ENCODE measurements at places on chromosomes 1 and 21. TPM values are rescaled to one million over a fixed set of nuclear protein-coding genes. Genes with fewer than 3 reads are reported as not detected.
A peak's percentile ranks its signal among the peaks of the same experiment; 100 is the strongest.

Gene STUM
- polyA plus RNA-seq = 2.4 TPM

Gene LAPTM5
- polyA plus RNA-seq = 29.7 TPM

Gene SMCP
- polyA plus RNA-seq = not detected

Gene RPL5
- 2,868 TPM for polyA plus RNA-seq

Gene MTARC2
- 60.4 TPM for polyA plus RNA-seq

Gene SLC2A5
- polyA plus RNA-seq = 1.2 TPM

DNA sequence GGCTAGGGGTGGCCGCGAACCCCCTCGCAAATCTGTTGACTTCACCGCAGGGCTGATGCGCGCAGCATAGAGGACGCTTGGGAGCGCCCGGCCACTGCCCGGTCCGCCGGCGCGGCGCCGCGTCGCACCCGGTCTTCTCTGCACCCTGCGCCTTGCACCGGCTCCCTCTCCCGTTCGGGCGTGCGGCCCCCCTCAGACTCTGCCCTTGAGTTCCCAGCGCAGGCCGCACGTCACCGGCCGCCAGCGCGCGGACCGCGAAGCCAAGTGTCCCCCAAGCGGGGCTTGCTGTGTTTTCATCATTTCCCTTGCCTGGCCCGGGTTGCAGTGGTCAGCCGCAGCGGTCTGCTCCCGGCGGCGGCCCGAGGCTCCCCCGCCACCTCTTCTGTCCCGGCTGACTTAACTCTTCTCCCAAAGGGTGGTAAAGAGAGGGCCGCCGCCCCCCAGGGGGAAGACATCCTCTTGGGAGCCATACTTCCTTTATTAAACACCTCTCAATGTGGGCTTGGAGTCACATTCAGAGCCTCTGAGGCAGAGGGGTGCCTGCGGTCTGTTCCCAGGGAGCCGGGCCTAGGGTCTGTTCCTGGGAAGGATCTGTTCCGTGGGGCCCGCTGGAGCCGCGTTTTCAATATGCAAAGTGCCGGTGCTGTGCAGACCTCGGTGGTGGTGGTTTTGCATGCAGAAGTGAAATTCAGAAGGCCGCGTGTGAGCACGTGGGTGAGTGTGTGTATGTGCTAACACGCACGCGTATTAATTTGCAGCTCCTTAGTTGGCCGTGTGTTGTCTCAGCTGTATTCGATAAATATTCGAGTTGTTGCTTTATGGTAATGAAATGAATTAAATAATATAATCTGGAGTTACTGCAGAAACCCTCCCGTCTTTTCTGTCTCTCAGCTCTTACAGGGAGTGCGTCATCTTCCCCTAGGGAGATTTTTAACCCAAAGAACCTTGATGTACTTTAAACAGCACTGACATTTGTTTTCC lies 17.6 kb downstream of the PBX1 start:
- peak; percentile 55 for DNase-seq

GRCh38 chr1:92756537-92756936 lies 28.4 kb downstream of the EVI5 start:
- peak; percentile 93 for DNase-seq

DNA sequence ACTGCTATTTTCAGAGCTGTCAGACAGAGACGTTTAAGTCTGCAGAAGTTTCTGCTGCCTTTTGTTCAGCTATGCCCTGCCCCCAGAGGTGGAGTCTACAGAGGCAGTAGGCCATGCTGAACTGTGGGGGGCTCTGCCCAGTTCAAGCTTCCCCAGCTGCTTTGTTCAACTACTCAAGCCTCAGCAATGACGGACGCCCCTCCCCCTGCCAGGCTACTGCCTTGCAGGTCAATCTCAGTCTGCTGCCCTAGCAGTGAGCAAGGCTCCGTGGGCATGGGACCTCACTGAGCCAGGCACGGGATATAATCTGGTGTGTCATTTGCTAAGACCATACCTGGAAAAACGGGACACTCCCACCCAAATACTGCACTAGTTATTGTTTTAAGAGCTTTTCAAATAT lies 219.7 kb downstream of the BRINP3 start:
- DNase-seq = no peak

DNA sequence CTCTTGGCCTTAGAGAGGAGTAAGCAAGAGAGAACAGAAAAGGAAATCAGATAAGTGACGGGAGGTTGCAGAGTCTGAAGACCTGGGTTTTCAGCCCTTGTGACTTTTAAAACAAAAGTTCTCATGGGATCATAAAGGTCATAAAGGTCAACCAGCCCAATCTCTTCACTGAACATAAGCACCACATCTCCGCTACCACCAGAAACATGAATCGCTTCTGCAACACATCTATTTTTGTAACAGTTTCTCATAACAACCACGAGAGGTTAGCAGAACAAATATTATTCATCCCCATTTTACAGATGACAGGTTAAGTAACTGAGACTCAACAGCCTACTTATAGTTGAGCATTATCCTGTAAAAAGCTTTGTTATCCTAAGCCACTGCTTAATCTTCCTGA lies 5.9 kb downstream of the TRAPPC3 start:
- DNase-seq = no peak

- no peak for DNase-seq
These were observed 32.5 kb downstream of the ADAMTS5 start for GRCh38 chr21:26934383-26934782.

- no peak for DNase-seq
These were observed 66.4 kb downstream of the LRRC8D start for GRCh38 chr1:89887270-89887669.

DNA sequence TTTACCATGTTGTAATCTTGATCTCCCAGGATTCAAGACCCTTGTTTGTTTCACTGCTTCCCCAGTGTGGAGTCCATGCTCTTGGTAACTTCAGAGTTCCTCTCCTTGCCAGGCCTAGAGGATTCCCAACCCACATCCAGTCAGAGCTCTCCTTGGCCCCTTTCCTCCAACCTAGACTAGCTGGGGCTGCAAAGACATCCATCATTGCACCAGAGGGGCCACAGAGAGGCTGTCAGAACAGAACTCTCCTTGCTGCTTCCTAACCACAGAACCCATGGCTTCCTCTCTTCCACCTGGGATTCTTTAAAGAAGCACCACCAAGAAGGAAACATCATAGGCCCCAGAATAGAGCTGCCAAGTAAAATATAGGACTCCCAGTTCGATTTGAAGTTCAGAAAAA lies 81.0 kb downstream of the HMGB4 start:
- no peak for DNase-seq

- peak; percentile 24 for DNase-seq
These were observed 63.9 kb downstream of the KCNK2 start for GRCh38 chr1:215146240-215146975.

- no peak for DNase-seq
These were observed 155.6 kb downstream of the GALNT2 start for GRCh38 chr1:230222678-230223077.

DNA sequence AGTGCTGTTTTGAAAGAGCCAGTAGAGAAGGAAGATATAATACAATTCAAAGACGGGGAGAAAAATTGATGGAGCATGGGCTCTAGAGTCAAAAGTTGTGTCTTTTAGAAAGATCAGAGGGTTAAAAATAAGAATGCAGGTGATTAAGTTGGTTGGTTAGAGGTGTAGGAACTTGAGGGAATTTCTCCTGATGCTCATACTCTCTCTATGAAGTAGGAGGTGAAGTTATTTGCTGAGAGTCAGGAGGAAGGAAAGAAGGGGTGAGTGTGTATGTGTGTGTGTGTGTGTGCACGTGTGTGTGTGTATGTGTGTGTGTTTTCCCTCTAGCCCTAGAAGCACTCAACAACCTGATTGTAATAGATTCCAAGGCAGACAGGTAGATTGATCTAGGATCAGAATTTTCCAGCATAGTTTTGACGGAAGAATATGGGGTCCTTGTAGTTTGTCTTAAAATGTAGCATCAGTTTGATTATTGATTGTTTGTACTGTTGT lies 88.3 kb upstream of the MACF1 start:
- DNase-seq = no peak

GRCh38 chr1:44672254-44672955 lies 1.9 kb downstream of the TMEM53 start:
- DNase-seq = no peak

DNA sequence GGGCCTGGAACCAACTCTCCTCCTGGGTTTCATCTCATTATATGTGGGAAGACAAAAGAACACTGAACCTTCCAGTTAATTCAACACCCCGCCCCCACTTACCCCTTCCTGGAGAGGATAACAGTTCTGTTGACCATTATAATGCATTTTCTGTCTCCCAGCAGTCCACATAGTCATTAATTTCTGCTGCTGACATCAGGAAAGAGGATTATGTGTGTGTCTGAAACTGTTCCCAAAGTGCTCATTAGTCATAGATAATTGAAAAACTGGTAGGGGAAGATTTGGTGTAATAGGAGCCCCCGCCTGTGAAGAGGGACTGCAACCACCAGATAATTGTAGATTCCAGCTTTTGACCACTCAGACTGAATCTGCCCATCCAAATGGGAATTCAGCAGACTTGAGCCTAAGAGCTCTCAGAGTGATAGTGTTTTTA lies 208.7 kb downstream of the FGGY start:
- DNase-seq = no peak

DNA sequence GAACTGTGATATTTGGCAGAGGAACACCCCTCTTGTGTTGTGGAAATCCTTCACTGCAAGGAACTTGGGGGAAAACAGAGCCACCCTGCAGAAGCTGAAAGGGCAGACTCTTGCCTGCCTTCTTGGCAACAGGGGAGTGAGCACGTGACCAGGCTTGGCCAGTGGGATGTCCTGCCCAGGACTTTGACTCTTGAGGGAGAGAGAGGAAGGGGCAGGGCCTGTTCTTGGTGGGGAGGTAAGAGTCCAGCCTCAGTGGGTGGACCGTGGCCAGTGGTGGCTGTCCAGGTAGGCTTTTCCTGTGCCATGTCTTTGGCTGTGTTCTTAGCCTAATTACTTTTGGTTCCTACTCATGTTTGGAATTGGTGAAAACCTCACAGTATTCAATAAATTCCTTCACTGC lies 8.6 kb upstream of the AK2 start:
- DNase-seq = no peak

- no peak for DNase-seq
These were observed 31.7 kb downstream of the JAM2 start for GRCh38 chr21:25670726-25671125.

DNA sequence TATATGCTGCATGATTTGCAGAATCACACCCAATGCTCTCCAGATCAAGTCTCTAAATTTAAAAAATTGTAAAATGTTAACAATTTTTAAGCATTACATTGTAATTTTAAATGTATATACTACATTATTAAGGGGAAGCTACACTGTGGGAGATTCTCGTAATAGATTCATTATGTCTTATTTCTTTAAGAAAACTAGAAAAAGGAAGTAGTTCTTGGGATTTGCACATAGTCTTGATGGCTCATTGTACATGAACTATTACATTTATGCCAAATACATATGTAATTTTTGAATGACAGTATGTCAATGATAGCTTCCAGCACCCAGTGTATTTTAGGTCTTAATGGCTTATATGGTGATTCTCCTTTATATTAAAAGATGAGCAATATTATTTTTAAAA lies 250.3 kb downstream of the PTPRC start:
- no peak for DNase-seq

GRCh38 chr1:116487031-116487430 lies 83.8 kb downstream of the CD58 start:
- no peak for DNase-seq

- no peak for DNase-seq
These were observed 3.3 kb upstream of the ADAR start for GRCh38 chr1:154611150-154611862.

DNA sequence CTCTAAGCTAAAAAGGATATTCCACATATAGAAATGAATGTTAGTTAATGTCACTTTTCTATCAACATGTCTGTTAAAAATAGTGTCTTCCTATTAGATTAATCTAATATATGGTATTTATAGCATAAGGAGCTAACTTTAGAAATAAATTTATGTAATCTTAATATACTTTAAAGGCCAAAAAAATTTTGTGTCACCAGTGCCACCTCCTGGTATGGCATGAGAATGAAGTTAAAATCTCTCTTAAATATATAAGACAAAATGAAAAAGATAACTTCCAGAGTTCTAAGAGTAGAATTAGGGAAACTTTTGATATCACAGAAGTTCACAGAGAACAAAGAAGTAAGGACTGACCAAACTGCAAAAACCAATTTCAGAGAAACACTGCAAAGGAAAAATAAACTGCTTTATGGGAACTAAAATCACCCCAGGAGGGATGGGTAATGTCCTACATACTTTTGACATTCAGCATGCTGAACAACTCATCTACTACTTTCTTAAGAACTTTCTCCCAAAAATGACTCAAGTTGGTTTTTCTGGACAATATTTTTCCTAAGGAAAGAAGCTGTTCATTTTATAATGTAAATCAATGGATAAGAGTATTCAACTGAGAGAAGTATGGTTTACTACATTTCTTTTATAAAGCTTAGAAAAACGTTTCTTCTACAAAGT lies 82.8 kb downstream of the TRIM33 start:
- DNase-seq = peak; percentile 9

DNA sequence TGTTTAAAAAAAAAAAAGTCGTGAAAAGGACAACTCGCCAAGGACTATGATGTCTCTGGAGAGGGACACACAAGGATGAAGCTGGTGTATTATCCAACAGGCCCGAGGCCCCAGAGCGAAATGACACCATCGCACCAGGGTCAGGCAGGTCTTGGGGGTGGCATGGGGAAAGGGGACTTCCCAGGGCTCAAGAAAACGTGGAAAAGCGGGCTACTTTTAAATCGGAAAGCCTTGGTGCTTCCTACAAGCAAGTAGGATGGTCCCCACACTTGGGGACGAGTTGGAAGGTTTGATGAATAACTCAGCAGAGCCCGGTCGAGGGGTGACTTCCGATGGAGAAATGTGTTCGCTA lies 505 bp upstream of the GNPAT start:
- no peak for DNase-seq

GRCh38 chr1:25123551-25123950 lies 108.8 kb downstream of the SYF2 start:
- no peak for DNase-seq

- no peak for DNase-seq
These were observed 189.4 kb upstream of the KCTD3 start for GRCh38 chr1:215377746-215378145.

DNA sequence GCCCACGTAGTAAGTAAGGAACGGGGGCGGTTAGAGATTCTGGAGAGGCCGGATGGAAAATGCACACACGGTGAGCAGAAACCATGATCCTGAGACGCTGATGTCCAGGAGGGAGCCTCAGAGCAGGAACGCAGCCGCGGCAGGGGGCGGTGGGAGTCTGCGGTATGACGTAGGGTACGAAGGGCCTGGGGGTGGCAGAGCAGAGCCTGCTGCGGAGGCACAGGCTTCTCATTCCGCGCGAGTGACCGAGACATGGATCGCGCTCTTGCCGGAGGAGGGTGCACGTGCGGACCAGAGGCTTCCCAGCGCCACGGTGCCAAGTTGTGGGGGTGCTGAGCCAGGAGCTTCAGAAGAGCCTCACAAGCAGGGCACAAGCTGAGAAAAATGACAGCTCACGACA lies 176.2 kb downstream of the KIF26B start:
- no peak for DNase-seq

GRCh38 chr1:246281639-246282038 lies 225.4 kb downstream of the SMYD3 start:
- DNase-seq = no peak

Data from right lung (tissue), 10 donors.